ENCODE measurements at places on chromosomes 1 and 21.

DNA sequence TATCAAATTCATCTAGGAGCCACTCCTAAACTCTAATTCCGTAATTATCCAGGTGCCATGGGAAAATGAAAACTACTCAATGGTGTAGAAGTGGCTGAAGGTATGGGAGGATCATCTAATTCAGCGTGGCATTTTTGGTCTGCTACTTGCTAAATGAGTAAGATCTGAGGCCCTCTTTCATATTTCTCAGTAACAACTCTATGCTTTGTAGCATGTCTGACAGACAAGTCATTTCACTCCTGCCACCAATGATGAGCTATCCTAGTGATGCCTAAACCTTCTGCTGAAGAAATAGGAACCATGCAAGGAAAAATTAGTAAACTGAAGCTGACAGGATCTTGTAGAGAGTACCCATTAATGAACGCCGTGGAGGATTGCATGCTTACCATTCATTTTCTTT, 145.3 kb downstream of the NTNG1 start:
- no peak for DNase-seq

DNA sequence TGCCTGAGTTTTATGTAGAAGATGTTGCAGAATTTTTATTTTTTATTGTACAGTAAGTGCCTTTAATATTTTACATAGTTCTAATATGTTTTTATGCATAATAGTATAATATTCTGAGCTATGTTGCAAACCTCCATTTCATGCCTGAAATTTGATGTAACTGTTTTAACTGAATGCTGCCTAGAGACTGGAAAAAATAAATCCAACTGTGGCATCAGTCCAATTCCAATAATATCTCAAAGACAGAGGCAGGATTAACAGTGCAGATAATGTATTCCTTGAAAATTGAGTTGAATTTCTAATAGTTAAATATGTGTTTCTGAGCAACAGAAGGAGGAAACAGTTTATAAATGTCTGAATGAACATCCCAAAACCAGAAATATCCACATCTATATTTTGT, 61.1 kb upstream of the KIF1B start:
- DNase-seq = no peak

- no peak for DNase-seq
Observed at GRCh38 chr1:245404527-245404926, 249.7 kb downstream of the KIF26B start.

DNA sequence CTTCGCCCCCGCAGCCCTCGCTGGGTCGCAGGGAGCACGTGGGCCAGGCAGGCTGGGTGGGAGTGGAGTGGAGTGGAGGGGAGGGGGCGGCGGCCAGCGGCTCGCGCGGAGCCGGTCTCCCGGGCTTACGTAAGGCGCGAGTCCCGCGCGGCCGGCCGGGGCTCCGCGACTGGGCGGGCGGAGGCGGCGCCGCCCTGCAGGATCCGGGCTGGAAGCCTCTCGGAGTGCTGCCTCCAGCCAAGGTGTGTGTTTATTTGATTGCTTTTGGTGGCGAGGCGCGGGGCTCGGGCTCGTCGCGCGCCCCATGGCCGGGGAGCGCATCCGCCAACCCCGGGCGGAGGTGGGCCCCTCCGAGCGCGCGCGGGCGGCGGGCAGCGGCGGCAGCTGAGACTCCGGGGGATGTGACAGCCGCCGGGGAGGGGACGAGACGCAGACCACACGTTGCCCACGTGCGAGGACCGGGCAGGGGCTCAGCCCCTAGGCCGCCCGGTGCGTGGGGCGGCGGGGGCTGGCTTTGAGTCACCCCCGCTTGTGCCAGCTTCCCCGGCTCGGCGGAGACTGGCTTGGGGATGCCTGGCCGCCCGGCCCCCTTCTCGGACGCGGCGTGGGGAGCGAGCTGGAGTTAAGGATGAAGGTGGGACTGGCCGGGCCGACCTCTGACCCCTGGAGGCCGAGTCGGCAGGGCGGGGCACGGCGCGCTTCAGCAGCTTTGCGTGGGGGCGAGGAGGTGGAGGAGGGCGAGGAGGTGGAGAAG, 402 bp upstream of the AK4 start:
- no peak for DNase-seq

DNA sequence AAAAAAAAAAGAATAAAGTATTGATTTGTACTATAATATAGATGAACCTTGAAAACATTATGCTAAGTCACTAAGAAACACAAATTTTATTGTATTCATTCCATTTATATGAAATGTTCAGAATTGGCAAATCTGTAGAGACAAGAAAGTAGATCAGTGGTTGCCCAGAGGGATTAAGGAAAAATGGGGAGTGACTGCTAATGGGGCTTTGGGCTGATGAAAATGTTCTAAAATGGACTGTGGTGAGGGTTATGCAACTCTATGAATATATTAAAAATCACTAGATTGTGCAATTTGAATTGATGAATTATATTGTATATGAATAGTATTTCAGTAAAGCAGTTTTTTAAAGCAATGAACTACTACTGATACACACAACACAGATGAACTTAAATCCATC, 10.0 kb downstream of the GDAP2 start:
- no peak for DNase-seq

DNA sequence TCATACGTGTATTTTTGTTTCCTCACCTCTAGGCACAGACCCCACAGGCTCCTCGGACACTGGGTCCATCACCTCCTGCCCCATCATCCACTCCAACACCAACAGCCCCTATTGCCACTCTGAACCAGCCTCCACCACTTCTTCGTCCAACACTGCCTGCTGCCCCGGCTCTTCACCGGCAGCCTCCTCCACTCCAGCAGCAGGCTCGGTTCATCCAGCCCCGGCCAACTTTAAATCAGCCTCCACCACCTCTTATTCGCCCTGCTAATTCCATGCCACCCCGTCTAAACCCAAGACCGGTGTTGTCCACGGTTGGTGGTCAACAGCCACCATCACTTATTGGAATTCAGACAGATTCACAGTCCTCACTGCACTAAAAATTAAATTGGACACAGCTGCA, 13.2 kb upstream of the TRAF5 start:
- DNase-seq = no peak

DNA sequence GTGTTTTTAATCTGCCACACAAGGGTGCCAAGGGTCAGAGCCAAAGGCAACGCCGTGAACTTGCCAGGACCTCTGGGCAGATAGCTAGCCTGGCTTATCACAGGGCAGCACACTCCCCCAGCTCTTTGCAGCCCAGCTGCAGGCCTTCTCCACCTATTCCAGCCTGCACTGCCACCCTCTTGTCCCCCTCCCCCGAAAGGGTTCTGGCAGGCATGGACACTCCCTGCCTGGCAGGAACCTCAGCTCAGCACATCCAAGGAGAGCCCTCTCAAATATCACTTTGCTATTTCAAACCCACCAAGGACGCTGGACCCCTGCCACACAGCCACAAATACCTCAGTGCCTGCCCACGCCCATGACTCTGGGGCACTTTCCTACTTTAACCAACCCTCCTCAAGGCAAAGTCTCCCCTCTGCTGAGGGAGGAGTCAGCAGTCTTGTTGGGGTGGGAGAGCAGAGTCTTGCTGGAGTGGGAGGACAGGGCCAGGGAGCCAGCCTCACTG, 9.1 kb downstream of the SSBP3 start:
- no peak for DNase-seq

DNA sequence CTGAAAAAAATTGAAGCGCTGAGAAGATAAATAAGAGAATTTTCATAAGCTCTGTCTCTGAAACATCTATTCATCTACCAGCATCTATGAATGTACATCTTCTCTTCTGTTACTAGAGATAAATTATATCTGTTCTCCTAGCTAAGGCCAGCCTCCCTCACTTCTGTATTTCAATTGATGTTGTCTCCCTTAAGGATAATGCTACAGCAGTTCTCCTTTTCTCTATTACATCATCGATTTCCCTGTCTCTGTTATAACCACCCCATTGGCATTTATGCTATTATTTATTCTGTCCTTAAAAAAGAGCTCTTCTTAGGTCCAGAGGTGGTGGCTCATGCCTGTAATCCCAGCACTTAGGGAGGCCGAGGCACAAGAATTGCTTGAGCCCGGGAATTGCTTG, 42.9 kb upstream of the TMCO2 start:
- no peak for DNase-seq

All from activated CD8-positive, alpha-beta memory T cell treated with anti-CD3 and anti-CD28 coated beads for 1 hour (primary cell).